ENCODE measurements at places on chromosomes 13 and 19.
A peak's percentile ranks its signal among the peaks of the same experiment; 100 is the strongest.

DNA sequence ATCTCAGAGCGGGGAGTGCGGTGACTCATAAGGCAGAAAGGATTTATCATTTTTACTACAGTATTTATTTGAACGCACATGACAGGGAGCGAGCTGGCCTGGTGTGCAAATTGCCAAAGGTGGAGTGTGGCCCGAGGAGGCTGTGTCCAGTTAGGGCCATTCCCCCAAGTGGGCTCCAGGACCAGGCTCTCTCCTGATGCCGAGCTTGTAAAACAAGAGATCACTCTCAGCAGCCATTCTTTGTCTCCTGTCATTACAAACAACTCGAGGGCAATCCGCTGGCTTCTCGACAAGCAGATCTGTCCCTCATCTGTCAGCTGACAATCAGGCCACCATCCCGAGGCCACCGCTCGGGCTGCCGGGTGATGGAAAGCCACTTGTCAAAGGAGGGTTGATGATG lies 418.9 kb downstream of the ZNF536 start:
- DNase-seq = no peak

DNA sequence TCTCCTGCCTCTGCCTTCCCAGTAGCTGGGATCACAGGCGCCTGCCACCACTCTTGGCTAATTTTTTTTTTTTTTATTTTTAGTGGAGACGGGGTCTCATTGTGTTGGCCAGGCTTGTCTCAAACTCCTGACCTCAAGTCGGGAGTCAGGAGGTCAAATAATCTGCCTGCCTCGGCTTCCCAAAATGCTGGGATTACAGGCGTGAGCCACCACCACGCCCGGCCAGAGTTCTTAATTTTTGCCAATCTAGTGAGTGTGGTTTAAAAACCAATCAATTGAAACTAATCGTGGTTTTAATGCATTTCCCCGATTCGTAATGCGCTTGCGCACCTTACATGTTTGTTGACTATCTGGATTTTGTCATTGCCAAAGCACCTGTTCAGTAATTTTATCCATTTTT lies 37.0 kb downstream of the SKA3 start:
- DNase-seq = no peak

GRCh38 chr13:31970231-31970930 lies 61.2 kb upstream of the FRY start:
- DNase-seq = peak; percentile 11

- DNase-seq = peak; percentile 53
Measured at GRCh38 chr19:18736415-18737336, 53.2 kb downstream of the CRTC1 start.

DNA sequence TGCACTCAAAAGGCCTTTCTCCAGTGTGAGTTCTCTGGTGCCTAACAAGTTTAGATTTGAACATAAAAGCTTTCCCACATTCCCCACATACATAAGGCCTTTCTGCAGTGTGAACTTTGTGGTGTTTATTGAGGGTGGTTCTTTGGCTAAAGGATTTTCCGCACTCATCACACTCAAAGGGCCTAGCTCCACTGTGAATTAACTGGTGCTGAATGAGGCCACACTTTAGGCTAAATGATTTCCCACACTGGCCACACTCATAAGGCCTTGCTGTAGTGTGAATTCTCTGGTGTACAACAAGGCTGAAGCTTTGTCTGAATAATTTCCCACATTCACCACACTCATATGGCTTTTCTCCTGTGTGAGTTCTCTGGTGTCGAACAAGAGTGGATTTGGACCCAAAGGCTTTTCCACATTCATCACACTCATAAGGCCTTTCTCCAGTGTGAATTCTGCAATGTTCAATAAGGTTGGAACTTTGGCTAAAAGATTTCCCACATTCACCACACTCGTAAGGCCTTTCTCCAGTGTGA lies 6.2 kb downstream of the ZNF416 start:
- no peak for DNase-seq

GRCh38 chr13:93955904-93956303 lies 523.6 kb downstream of the DCT start:
- DNase-seq = no peak

DNA sequence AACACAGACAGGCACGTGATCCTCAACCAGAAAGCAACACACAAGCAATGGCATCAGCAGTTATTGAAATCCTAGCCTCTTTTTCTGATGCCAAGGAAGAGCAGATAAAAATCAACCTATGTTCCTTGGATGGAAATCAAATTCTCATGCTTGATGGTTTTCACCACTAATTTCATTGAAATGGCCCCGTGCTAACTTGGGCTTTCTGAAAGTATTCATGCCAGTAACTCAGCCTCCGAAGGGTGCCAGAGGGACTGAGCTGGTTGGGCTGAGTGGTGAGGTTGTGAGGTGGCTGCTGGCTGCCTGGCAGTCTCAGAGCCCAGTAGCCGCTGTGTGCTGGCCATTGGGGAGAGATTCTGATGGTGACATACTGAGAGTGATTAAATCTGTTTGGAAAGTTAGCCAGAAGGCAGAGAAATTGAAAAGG lies 309.3 kb downstream of the DCT start:
- no peak for DNase-seq

- DNase-seq = no peak
Measured at GRCh38 chr19:49812452-49812996, 568 bp downstream of the FUZ start.

- peak; percentile 70 for DNase-seq
Measured at GRCh38 chr13:20702530-20702914, 977 bp upstream of the IL17D start.

DNA sequence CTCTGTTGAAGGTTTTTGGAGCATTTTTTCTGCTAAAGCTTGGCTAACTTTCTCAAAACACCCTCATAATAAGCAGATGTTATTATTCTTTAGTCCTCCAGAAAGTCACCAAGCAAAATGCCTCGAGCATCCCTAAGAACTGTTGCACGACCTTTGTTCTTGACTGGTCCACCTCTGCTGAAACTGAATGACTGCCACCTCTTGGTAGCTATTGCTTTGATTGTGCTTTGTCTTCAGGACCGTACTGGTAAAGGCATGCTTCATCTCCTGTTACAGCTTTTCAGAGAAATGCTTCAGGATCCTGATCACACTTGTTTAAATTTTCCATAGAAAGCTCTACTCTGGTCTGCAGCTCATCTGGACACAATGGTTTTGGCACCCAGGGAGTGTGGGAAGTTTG lies 254.8 kb downstream of the DCT start:
- DNase-seq = no peak
